Upper lobe of right lung (tissue), 1 donor: ENCODE measurements at places on chromosomes 2 and 18. TPM values are rescaled to one million over a fixed set of nuclear protein-coding genes. Genes with fewer than 3 reads are reported as not detected.

BCS1L gene
- 38.5 TPM for total RNA-seq

SH3BP4 gene
- total RNA-seq = 29.6 TPM

OTOS gene
- not detected for total RNA-seq

- H3K4me1 ChIP-seq = no peaks in the 10 kb centered on the region
- DNase-seq = no peak
- H3K4me3 ChIP-seq = no peak overlapping the region
- no peaks in the 10 kb centered on the region for H3K36me3 ChIP-seq
Measured at GRCh38 chr18:54679318-54680149, 88.5 kb downstream of the DYNAP start.

DNA sequence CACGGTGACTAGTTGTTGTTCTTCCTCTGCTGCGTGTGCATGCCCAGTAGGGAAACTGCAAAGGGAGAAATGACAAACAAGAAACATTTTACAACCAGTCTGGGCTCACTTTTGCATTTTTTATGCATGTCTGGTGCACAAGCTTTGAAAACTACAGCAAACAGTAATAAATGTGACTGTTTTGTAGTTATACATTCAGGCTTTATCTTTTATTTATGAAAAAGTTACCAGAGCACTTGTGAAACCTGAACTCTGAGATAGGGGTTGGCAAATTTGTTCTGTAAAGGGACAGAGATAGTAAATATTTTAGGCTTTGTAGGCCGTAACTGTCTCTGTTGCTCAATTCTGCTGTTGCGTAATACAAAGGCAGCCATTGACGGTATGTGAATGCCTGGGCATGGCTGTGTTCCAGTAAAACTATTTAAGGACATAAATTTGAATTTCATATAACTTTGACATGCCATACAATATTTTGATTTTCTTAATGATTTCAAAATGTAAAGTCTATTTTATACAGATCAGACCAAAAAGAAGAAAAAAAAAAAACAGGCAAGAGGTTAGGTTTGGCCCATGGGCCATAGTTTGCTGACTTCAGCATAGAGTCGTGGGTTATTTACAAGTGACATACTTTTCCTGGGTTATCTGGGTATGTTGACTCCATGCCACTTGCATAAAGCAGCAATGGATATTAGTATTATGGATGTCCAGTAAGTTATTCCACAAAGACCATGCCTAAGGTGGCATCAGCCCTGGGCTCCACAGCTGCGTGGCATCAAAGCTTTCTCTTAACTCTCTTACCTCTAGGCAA, 53.6 kb upstream of the EML6 start:
- DNase-seq = no peak
- no peaks in the 10 kb centered on the region for H3K27me3 ChIP-seq
- H3K36me3 ChIP-seq = peaks cover 48% of the 10 kb centered on the region
- H3K27ac ChIP-seq = peak overlapping the region; percentile 53
- no peak overlapping the region for H3K4me3 ChIP-seq

DNA sequence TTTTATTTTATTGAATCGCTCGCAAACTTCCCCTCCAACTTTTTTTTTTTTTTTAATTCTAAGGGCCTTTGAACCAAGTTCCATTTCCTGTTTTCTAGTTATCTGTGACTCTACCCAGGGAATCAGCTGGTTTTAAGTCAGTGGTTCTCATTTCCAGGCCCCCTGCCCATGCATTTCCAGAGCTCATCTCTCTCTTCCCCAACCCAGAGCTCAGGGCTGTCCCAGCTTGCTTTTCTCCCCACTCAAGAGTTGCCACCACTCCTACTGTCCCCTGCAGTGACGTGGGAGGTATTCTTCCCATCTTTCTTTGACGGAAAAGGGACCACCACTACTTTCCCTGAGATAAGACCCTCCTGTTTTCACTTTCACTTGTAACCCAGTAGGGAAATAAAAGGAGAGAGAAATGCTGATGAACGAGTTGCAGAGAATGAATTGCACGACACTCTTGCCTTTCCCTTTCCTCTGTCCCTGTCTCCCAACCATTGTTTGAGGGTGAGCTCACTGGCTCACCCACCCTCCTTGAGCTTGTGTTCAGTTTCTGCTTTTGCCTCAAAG, 42.1 kb downstream of the TET3 start:
- no peak for DNase-seq
- H3K27me3 ChIP-seq = no peaks in the 10 kb centered on the region
- H3K4me1 ChIP-seq = peaks cover 11% of the 10 kb centered on the region
- H3K4me3 ChIP-seq = no peak overlapping the region

GRCh38 chr2:46857871-46858701, 57.5 kb downstream of the MCFD2 start:
- H3K27me3 ChIP-seq = no peaks in the 10 kb centered on the region
- H3K27ac ChIP-seq = no peak overlapping the region
- H3K36me3 ChIP-seq = no peaks in the 10 kb centered on the region
- DNase-seq = no peak
- no peak overlapping the region for H3K4me3 ChIP-seq

GRCh38 chr2:189178726-189179569, 613 bp downstream of the COL5A2 start:
- peak overlapping the region; percentile 51 for H3K4me3 ChIP-seq
- no peaks in the 10 kb centered on the region for H3K36me3 ChIP-seq
- peak overlapping the region; percentile 32 for H3K27ac ChIP-seq
- DNase-seq = no peak
- no peaks in the 10 kb centered on the region for H3K27me3 ChIP-seq
- H3K4me1 ChIP-seq = no peaks in the 10 kb centered on the region
